ENCODE measurements at places on chromosomes 16 and 17. TPM values are rescaled to one million over a fixed set of nuclear protein-coding genes. Genes with fewer than 3 reads are reported as not detected.

The AGRP gene
- not detected for total RNA-seq

The RHBDL1 gene
- 0.44 TPM for total RNA-seq

The CD7 gene
- 190 TPM for total RNA-seq

The CD300H gene
- total RNA-seq = not detected

The HOXB8 gene
- not detected for total RNA-seq

The STH gene
- total RNA-seq = not detected

The HOXB4 gene
- total RNA-seq = 3.4 TPM

The LLGL2 gene
- 17.1 TPM for total RNA-seq

The CES3 gene
- total RNA-seq = 0.24 TPM

The MLKL gene
- total RNA-seq = 13.9 TPM

The SOCS3 gene
- total RNA-seq = 26.9 TPM

The SMIM5 gene
- not detected for total RNA-seq

The TNFRSF13B gene
- not detected for total RNA-seq

The CD79B gene
- 18.1 TPM for total RNA-seq

The PPP1R27 gene
- total RNA-seq = not detected

The KRT33B gene
- total RNA-seq = not detected

The CDRT15L2 gene
- not detected for total RNA-seq

The KRT16 gene
- total RNA-seq = not detected

The KCNAB3 gene
- 5.6 TPM for total RNA-seq

The PPP1R1B gene
- total RNA-seq = not detected

The NSMCE1 gene
- 103 TPM for total RNA-seq

The TMEM92 gene
- not detected for total RNA-seq

The ACSM2B gene
- not detected for total RNA-seq

The CX3CL1 gene
- not detected for total RNA-seq

The CCL17 gene
- total RNA-seq = 18.9 TPM

The CSH2 gene
- total RNA-seq = not detected

The ZFPM1 gene
- 15.5 TPM for total RNA-seq

The SHISA9 gene
- 0.35 TPM for total RNA-seq

The MPP2 gene
- total RNA-seq = 0.90 TPM

The KRTAP9-8 gene
- not detected for total RNA-seq

The CA5A gene
- total RNA-seq = not detected

The PDIA2 gene
- total RNA-seq = not detected
